CD4-positive, alpha-beta T cell treated with Interleukin-1 beta for 1 hour (primary cell): ENCODE measurements at places on chromosomes 13 and 19.

DNA sequence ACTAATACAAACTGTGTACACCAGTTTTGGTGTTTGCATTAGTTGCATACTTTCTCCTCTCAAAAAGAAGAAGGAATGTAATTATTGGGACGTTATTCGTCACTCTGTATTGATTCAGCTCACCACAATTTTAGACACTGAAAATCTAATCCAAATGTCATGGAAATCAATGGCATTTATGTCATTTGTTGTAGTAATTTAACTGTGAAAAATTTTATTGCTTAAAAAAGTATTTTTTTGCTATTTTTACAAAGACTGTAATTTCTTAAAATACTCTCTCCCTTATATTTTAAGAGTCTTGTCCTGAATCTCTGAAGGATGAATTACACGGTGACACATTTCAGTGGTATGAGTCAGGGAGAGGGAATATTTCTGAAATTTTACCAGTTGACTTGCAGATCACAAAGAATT, 2117.6 kb downstream of the PCDH9 start:
- DNase-seq, result no peak

DNA sequence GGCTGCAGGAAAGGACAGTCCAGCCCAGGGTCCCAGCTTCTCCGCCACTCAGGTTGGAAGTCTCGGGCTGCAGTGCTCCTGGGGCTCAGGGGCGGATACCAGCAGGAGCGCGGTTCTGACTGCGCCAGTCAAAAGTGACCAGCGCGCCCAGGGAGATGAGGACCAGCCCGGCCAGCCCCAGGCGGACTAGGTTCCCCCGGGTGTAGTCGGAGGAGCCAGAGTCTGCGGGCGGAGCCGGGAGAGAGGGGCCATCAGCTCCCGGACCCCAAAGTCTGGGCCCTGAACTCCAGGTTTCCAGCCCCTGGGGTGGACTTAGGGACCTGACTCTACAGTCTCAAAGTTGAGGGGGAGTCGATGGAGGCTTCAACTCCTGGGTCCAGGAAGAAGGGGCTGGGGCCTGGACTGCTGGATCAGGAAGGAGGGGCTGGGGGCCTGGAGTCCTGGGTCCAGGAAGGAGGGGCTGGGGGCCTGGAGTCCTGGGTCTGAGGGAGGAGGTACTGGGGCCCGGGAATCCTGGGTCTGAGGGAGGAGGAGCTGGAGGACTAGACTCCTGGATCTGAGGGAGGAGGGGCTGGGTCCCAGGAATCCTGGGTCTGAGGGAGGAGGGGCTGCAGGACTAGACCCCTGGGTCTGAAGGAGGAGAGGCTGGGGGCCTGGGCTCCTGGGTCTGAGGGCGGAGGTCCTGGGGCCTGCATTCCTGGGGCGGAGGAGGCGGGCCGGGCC, 5.3 kb downstream of the OSCAR start:
- DNase-seq, result no peak

- DNase-seq, result no peak
Observed at GRCh38 chr13:67221630-67222226, 8.4 kb downstream of the PCDH9 start.

DNA sequence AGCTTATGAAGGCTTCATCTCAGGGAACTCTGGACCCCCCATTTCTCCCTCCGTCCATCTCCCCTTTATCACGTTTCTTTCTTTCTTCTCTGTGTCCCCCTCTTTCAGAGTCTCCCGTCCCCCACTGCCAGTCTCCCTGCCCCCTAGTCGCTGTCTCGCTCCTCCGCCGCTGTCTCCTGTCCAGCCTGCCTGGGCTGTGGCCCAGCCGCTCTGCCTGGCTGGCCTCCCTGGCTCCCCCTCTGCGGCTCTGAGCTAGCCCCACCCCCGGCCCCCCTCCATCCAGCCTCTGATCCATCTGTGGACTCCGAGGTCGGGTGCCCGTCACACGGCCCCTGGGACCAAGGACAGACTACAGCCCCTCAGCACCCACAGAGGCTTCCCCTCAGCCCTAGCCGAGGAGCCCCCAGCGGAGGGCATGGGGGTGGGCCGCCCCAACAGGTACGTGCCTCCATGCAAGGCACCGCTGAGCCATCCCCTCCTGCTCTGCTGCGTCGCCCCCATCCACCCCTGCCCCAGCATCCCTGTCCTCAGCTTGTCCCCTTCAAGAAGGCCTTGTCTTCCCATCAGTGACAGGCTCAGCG, 1.1 kb upstream of the KCNJ14 start:
- DNase-seq, result no peak

GRCh38 chr19:13127051-13127450, 9.0 kb downstream of the NACC1 start:
- DNase-seq, result no peak

DNA sequence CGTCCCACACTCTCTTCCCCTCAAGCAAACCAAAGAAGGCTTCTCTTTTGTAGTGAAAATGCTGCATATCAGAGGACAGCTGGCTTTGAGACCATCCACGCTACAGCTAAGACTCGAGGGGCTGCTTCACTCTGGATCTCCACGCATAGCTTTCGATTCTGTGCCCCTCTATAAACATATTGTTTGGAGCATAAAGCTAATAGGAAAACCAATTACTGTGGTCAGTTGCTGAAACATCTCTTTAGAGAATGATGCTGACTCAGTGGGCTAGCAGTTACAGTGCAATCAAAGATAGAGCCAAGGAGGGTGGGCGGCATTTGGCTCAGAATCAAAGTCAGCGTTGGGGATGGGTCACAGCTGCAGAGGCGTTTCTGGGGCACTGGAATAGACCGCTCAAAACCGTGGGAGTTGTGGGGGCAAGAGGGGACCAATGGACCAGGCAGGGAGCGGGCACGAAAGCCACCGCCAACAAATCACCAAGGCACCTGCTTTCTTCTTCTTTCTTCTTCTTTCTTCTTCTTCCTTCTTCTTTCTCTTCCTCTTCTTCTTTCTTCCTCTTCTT, 76.7 kb downstream of the RASL11A start:
- no peak for DNase-seq

GRCh38 chr13:112506046-112506445, 81.9 kb downstream of the TUBGCP3 start:
- DNase-seq, result no peak

GRCh38 chr13:52001120-52001731, 10.0 kb downstream of the ATP7B start:
- DNase-seq, result peak; percentile 36

GRCh38 chr13:97648171-97648880, 214.4 kb downstream of the RAP2A start:
- no peak for DNase-seq

- DNase-seq, result peak; percentile 40
Observed at GRCh38 chr13:79481685-79482052, 714 bp downstream of the NDFIP2 start.

DNA sequence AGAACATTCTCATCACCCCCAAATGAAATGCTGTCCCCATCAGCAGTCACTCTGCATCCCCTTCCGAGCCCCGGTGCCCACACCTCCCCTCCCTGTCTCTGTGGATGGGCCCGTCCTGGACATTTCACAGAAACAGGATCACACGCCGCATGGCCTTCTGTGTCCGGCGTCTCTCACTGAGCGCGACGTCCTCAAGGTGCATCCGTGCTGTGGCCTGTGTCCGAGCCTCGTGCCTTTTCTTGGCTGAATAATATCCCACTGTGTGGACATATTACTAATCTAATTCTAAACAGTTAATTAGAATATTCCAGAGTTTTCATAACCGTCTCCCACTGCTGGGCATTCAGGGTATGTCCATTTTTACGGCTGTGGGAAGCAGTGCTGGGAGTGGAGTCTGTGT, 8.7 kb downstream of the NDUFS7 start:
- DNase-seq, result no peak

GRCh38 chr19:29364999-29365398, 152.0 kb upstream of the UQCRFS1 start:
- DNase-seq, result no peak

- no peak for DNase-seq
Observed at GRCh38 chr19:6693056-6693471, 23.1 kb upstream of the TNFSF14 start.

- DNase-seq, result peak; percentile 10
Observed at GRCh38 chr19:38478273-38478971, 44.9 kb downstream of the RYR1 start.

DNA sequence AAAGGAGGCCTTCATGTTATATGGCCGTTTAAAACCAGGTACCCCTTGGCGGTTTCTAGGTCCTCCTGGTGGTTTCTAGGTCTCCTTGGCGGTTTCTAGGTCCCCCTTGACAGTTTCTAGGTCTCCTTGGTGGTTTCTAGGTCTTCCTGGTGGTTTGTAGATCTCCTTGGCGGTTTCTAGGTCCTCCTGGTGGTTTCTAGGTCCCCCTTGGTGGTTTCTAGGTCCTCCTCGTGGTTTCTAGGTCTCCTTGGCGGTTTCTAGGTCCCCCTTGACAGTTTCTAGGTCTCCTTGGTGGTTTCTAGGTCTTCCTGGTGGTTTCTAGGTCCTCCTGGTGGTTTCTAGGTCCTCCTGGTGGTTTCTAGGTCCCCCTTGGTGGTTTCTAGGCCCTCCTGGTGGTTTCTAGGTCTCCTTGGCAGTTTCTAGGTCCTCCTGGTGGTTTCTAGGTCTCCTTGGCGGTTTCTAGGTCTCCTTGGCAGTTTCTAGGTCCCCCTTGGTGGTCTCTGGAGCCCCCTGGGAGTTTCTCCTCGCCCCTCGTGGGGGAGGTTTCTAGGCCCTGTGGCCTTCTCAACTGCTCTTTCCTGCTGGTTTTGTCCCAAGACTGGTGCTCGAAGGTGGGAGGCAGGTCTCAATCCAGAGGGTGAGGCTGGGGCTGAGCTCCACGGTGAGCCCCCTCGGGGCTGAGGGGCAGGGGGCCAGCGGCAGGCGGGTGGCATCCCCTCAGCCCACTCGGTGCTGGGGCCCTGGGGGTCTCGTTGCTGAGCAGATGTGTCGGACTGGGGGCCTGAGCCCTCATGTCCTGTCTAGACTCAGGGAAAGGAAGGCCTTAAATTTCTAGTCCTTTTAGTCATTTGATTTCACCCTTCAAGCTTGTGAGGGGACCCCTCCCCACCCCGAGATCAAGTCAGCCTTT, 8.0 kb downstream of the HCN2 start:
- DNase-seq, result no peak

DNA sequence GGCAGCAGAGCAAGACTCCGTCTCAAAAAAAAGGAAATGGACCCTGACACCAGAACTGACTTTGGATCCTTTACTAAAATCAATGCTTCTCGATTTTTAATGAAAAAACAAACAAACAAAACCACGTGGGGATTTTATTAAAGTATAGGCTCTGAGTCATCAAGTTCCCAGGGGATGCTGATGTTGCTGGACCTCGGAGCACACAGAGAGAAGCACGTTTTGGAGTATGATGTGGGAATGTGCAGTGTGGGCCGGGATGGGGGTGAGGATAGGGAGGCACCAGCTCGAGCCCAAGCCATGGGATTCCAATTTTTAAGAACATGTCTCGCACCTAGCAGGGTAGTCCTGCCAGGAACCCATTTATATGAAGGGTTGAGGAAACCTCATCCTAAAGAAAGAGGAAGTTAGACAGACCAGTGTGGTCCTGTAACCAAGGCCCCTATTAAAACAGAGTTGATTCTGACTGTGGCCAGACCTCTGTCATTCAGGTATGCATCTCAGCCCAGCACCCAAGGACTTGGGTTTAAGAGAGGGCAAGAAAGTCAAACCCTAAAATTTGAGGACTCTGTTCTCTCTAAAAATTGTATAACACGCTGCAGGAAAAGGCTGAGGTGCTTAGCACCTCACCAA, 6.4 kb downstream of the FLT1 start:
- no peak for DNase-seq

DNA sequence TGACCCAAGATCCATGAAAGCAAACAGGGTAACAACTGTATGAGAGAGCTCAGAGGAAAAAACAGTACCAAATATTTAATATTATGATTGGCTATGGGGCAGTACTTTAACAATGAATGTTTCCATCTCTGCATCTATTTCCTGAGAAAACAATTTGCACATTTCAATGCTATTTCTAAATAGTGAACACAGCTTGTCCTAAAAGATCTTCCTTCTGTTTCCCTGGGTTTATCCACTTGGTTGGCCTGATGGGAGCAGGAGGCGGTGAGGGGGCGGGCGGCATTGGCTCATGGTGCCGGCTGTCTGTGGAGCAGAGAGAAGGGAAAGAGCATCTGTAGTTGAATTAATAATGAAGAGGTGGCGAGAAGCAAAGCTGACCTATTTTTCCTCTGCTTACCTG, 291.4 kb downstream of the DCLK1 start:
- no peak for DNase-seq

DNA sequence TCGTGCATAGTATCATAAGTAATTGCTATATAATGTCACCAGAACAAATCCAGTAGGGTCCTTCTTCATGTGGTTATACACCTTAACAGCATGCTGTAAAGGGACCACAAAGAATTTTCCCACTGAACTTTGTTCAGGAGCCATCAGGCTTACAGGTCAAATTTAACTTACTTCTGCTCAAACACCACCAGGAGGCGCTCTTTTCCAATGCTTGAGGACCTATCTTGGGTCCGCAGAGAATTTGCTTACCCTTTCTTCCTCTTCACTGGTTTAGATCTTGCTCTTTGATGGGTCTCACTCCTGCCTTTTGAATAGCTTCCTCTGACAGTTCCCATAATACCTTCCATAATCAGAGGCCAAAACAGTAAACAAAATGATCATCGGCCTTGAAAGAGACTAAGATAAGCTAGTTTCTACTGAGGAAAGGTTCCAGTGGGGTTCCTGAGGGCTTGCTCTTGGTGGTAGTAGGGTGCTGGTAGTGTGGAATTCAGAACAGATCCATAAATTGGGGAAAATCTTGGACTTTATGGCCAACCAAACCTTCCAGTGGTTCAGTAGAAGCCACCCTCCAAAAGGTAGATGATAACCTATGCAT, 37.4 kb downstream of the SCGB2B2 start:
- DNase-seq, result peak; percentile 71

DNA sequence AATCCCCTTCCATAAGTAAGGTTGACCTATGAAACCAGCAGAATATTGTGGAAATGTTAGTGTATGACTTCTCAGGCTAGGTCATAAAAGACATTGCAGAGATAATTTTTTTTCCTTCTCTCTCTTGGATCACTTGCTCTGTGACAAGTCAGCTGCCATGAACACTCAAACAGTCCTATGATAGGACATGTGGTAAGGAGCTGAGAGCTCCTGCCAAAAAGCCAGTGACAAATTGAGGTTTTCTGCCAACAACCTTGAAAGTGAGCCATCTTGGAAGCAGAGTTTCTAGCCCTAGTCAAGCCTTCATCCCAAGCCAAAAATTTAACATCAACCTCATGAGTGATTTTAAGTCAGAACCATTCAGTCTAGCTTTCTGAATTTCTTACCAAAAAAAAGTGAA, 270.9 kb upstream of the NBEA start:
- no peak for DNase-seq

DNA sequence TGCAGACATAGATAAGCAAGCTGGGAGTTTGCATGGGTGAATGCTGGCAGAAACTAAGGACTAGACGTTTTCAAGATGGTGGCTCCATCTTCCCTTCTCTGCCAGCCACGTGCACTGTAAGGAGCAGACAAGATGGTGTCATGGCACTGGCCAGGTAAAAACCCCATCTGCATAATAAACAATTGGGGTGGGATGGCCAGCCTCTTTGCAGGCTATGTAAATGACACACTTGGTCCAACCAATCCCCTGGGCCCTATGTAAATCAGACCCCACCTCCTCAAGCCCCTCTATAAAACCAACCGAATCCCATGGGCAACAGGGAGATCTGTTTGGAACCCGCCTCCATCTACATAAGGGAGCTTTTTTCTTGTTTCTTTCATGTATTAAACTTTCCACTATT, 2.4 kb upstream of the OR7A5 start:
- no peak for DNase-seq
